CD4-positive, alpha-beta T cell treated with Interleukin-17A for 1 hour (primary cell): ENCODE measurements at places on chromosomes 1 and 21.

GRCh38 chr1:110948038-110948810 lies 15.5 kb downstream of the LRIF1 start:
- DNase-seq = no peak

DNA sequence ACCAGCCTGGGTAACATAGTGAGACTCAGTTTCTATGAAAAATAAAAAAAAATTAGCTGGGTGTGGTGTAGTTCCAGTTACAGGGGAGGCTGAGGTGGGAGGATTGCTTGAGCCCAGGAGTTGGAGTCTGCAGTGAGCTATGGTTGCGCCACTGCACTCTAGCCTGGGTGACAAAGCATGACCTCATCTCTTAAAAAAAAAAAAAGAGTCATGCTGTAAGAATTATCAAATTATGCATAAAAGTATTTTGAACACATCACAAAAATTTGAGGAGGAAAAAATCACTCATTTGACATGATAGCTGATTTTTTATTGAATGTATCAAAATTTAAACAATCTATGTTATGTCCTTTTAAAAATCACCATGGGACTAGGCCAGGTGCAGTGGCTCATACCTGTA lies 17.8 kb downstream of the CCDC30 start:
- no peak for DNase-seq

DNA sequence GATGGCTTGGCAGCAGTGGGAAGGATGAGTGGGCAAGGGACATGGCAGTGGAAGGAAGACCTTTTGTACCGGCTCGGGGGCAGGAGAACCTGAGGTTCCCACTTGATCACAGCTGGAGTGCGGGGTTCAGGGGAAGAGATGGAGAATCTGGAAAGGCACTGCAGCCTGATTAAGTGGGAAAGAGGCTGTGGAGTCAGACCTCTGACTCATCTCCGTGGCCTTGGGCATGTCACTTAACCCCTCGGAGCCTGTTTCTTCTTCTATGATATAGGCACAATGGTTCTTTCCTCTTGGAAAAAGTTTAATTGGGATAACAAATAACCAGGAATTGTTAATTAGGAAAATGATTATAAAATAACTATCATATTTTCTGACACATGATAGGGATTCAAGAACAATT lies 13.1 kb upstream of the TMEM61 start:
- DNase-seq = no peak

- DNase-seq = no peak
Measured at GRCh38 chr1:69221524-69221923, 346.2 kb upstream of the LRRC7 start.

DNA sequence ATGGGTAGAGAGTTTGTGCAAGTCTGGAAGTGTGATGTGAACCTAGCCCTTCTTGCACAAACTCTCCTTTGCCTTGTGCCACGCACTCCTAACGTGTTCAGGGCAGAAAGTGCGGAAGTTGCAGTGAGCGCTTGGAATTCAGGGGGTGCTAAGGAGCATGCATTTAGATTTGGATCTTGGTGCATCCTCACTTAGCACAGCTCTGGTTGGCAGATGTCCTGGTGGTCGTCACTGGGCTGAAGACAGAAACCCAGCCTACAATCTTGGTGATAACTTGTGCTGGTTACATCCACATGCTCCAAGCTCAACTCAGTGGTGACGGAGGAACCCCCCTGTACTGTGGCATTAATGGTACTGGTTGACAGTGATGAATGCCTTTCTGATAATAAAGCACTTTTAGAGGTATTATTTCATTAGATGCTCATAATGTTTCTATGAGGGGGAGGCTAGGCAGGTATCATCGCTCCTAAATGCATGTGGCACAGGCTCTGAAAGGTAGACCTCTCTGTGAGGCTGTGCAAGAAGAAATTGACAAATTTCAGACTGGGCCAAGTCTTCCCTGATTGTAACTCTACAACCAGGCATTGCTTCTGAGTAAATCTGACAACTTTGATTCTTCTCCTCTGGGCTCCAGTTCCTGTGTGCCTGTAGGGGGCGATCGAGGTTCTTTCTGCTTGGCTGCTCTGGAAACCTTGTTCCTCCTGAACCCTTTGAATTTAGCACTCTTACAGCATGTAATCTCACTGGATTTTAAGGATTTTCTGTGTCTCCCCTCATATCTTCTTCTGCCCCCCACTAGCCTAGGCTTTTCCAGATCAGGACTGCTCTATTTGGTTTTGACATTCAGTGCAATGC lies 40.6 kb downstream of the MAPKAPK2 start:
- peak; percentile 65 for DNase-seq

- no peak for DNase-seq
Measured at GRCh38 chr21:16594191-16594590, 864.4 kb downstream of the USP25 start.

DNA sequence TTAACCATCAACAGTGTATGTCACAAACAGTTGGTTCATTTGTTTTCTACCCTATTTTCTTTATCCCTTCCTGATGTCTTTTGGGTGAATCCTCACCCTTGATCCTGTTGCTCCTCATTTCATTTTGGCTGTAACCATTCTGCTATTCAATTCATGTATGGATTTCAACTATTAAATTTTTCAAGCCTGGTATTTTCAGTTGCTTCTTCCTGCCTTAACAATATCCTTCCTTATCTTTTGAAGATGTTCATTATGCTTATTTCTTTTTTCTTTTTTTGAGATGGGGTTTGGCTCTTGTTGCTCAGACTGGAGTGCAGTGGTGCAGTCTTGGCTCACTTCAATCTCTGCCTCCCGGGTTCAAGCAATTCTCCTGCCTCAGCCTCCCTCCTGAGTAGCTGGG lies 2.8 kb upstream of the RNU5D-1 start:
- no peak for DNase-seq

DNA sequence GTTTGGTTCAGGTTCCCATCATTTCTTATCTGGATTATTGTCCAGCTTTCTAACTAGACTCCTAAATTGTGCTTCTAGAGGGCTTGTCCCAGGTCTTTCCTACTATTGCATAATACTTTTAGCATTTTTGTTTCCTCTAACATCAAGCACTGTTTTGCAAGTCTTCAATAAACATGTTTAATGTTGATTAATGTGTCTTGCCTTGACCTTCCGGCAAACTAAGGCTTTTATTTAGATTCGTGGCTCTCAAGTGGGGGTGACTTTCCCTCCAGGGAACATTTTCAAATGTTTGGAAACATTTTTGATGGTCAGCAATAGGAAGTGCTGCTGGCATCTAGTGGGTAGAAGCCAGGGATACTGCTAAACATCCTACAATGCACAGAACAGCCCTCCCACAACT lies 90.7 kb downstream of the RPE65 start:
- DNase-seq = no peak

GRCh38 chr1:147273409-147274336 lies 31.2 kb downstream of the CHD1L start:
- DNase-seq = peak; percentile 62

GRCh38 chr1:23330846-23331245 lies 13.2 kb downstream of the HNRNPR start:
- no peak for DNase-seq

- DNase-seq = no peak
Measured at GRCh38 chr1:159092036-159092760, 15.6 kb upstream of the AIM2 start.

GRCh38 chr1:170704256-170704655 lies 40.3 kb downstream of the PRRX1 start:
- DNase-seq = no peak

DNA sequence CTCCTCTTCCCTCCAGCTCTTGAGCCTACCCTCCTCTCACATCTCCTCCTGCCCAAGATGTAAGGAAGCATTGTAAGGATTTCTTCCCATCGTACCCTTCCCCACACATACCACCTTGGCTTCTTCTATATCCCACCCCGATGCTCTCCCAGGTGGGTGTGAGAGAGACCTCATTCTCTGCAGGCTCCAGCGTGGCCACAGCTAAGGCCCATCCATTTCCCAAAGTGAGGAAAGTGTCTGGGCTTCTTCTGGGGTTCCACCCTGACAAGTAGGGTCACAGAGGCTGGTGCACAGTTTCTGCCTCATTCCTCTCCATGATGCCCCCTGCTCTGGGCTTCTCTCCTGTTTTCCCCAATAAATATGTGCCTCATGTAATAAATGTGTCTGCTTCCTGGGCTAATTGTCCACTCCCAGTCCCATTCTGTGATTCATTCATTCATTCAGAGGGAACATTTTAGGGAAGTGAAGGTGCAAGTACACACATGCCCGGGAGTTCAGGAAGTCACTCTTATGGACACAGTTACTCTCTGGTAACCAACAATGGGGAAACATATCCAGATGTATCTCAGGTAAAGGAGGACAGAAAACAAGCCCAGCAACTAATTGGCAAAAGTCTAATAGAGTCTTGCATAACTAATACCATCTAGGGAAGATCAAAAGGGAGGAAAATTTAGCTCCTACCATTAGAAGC lies 1.9 kb downstream of the SPRR4 start:
- no peak for DNase-seq

DNA sequence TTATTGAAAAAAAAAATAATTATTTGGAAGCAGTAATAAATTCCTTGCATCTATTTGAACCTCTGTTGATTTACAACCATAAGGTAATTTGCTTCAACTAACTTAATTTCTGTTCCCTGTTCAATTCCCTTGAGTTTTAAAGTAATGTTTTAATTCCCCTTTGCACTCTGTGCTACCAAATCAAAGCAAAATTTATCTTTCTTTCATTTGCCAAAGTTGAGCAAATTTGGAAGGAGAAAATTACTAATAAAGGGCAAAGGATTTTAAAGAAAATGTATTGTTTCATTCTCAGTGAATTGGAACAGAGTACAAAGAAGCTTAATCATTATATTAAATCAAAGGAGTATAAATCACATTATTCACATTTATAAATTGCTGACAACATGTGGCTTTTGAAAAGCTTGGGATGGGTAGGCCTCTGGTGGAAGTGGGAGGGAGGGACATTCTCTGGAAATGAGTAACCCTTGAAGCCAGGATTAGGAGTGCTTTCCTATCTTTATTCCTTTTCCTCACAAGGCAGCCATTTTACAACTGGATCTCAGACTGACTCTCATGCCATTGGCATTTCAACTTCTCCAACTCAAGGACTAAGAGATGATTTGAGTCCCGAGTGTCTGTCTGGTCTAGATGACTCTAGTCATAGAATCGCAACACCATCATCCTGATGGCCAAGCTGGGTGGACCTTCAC lies 331.6 kb upstream of the DUSP10 start:
- no peak for DNase-seq

- DNase-seq = peak; percentile 79
Measured at GRCh38 chr1:9787702-9788101, 36.1 kb downstream of the CLSTN1 start.

DNA sequence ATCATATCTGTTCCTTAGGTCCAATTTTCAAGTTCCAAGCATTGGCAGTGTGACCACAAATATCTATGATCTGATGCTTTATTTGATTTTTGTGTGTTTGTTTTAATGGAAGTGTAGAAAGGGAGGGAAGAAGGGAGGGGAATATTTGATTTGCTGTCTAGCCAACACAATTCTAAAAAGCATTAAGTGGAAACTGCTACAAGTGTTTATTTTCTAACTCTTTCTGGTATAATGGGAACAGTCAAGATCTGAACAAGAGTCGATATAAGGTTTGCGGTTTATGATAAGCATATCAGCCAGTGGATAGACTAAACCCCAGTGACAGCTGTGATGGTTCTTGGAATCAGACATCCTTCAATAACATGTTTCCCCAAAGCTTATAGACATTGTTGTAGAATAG lies 267.8 kb upstream of the SNX7 start:
- no peak for DNase-seq

DNA sequence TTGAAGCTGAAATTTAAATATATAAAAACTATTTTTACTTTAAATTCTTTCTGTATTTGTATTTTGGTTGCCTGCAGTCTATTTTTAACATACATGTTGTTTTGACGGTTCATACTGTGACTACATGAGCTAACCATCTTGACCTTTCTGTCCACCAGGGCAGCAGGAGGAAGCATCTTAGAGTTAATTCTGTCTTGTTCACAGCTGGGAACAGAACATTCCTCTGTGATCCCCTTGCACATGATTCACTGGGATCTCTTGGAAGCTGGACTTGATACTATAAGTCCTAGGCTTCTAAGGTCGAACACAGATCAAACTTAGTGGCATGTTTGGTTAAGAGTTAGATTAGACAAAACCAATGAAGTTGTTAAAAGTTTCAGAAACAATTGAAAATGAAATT lies 99.7 kb downstream of the NFIA start:
- no peak for DNase-seq

- no peak for DNase-seq
Measured at GRCh38 chr1:20160034-20160433, 20.9 kb downstream of the PLA2G2F start.

GRCh38 chr21:29347274-29347681 lies 48.6 kb downstream of the BACH1 start:
- no peak for DNase-seq

DNA sequence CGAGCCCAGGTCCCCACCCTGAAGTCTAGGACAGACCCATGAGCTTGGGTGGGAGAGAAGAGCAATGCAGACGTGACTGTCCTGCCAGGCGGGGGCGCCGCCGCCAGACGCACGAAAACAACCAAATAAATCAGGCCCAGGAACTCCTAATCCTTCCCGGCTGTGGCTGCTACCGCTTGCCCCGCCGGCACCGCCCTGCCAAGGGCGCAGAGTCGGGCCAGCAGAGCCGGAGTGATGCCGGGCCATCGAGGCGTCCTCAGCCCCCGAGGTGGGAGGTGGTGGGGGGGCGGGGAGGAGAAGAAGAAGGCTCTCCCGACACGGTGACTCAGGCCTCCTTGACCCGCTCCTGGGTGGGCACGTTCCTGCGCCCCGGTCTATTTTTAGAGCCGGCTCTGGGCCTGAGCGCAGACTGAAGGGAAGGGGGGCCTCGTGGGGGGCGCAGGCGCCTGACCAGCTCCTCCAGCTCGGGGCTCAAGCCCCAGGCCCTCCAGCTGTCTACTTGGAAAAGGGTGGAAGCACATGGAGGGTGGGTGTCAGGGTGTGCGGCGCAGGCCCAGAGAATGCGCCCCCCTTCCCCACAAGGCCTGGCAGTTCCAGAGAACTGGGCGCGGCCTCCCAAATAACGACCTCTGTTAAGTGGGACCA lies 10.7 kb upstream of the COL16A1 start:
- DNase-seq = peak; percentile 26

DNA sequence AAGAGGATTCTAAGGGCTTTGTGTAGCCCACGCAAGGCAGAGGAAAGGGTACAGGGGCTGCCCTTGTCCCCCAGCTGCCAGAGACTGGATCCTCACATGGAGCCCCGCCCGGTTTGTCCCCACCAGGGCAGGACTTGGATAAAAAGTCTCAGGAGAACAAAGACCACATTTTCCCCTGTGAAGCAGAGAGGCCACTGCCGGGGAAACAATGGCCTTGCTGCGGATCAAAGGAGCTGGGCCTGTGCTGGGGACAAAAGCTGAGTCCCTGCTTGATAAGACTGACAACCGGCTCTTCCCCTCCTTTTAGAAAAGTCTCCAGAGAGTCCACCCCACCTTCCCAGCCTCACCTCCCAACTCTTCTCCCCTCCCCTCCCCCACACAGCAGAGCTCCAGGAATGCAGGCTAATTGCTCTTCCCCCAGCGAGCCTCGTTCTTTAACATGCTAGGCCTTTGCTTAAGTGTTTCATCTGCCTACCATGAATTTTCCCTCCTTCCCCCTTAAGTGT lies 142.4 kb downstream of the PLPP3 start:
- no peak for DNase-seq
